MG63 (cell line): ENCODE measurements at places on chromosomes 3 and 15. TPM values are rescaled to one million over a fixed set of nuclear protein-coding genes. Genes with fewer than 3 reads are reported as not detected.

- no peak for DNase-seq
Observed at GRCh38 chr15:88012233-88012632, 244.3 kb downstream of the NTRK3 start.

- no peak for DNase-seq
Observed at GRCh38 chr15:90059208-90059985, 42.9 kb downstream of the IDH2 start.

DNA sequence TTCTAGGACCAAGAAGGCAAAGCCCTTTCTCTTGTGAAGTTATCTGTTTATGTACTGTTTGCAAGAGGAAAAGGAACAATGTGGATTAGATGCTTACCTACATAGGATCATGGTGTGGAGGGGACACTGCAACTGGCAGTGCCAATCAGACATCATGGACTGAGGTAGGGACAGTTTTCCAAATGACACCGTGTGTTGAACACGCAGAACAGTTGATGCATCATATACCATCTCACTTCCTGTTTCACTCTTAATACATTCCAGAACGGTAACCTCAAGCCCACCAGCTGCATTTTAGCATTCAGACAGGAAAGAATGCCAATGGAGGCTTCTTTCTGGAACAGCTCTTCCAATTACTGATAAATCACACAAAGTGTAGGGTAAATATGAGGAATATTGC, 397.7 kb upstream of the LMCD1 start:
- no peak for DNase-seq

DNA sequence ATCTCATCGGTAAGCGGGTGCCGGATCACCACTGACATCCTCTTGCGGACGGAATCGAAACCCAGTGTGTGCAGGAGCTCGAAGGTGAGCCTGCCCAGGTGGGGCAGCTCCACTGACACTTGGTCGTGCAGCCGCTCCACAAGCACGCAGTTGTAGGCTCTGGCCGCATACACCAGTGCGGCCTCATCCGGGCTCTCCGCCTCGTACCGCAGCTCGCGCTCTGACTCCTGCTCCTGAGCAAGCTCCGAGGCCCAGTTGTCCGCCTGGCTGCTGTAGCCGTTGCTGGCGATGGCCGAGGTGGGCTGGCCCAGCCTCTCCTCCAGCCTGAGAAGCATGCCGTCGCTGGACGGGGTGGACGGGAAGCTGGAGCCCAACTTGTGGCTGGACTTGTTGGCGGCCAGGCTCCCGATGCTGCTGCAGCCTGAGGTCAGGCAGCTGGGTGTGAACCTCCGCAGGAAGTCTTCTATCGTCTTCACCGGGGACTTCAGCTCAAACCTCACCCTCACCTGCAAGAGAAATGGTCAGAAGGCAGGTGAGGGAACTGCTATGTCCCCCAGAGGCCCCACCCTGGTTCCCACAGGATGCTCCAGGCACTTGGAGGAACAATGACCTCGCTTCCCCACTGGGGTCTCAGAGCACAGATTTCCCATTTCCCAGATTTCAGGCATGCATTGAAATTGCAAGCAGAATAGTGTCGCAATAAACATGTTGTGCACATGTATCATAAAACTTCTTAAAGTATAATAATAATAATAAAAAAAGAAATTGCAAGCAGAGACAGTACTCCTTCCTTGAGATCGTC, 149.2 kb downstream of the ATP10A start:
- DNase-seq: no peak

DNA sequence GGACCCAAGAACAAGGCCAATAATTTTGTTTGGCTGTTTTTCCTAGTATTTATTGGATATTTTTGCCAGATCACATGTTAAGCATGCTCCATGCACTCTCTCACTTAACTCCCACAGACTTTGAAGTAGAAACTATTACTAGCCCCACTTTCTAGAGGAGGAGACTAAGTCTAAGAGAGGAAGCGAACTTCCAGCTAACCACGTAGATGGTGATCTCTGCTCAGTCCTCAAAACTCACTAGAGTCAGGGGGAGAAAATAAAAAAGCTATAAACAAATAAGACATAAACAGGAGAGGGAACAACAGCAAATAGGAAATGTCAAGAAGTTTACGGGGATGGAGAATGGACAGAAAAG, 481.0 kb upstream of the PROK2 start:
- no peak for DNase-seq

Gene GPR149
- total RNA-seq: not detected in 2 replicates
